Daoy (cell line): ENCODE measurements at places on chromosomes 16 and 17. TPM values are rescaled to one million over a fixed set of nuclear protein-coding genes. Genes with fewer than 3 reads are reported as not detected.
A peak's percentile ranks its signal among the peaks of the same experiment; 100 is the strongest.

GRCh38 chr17:68291836-68292688 is 767 bp downstream of the ARSG start:
- DNase-seq = peak; percentile 87

DNA sequence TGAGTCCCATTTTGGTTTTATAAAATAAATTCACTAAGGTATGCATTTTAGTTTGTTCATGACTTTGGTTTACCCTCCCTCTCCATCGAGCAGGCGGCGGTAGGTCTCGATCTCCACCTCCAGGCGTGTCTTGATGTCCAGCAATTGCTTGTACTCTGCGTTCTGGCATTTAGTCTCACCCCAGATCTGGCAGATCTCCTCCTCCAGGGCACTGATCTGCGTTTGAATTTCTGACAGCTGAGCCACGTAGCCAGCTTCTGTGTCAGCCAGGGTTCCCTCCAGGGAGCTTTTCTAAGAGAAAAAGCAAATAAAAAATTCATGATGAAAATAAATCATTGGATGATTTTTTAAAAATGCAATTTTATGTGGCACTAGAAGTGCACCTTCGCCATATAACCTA is 4.2 kb downstream of the KRT24 start:
- DNase-seq = no peak

GRCh38 chr17:74987909-74988711 is 678 bp downstream of the CDR2L start:
- peak; percentile 79 for DNase-seq

GRCh38 chr16:85173981-85174751 is 61.9 kb upstream of the CIBAR2 start:
- DNase-seq = peak; percentile 81

DNA sequence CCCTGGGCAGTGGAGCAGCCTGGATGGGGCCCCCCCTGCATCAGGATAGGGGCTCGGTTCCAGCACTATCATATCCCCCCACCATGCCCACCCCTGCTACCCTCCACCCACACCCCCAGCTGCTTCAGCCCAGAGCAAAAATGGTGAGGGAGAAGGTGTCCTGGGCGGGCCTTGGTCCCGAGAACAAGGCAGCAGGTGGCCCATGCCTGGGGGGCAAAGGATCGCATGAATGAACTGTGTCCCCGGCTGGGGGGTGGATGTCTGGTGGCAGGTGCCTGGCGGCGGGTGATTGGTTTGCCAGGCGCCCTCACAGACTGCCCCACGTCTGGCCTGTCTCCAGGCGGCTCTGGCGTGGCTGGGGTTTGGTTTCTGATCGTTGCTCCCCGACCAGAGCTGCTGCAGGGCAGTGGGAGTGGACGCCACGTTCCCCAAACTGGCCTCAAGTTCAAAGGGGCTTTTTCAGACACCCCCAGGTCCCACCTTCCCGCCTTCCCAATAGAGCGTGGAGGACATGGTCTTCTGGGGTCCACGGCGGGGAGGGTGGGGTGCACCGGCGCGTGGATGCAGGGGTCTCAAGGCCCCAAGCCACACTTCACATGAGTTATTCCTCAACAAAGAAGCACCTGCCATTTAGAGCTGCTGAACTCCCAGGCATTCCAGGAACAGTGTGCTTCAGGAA is 12.6 kb downstream of the UTS2R start:
- DNase-seq = no peak

XAF1 gene
- total RNA-seq = 7.5 and 13.7 TPM in 2 replicates

CD300LB gene
- total RNA-seq = not detected in 2 replicates

TELO2 gene
- 19.9 and 44.0 TPM in 2 replicates for total RNA-seq

TBC1D3I gene
- not detected in 2 replicates for total RNA-seq
